ENCODE measurements at places on chromosomes 12 and 14.
A peak's percentile ranks its signal among the peaks of the same experiment; 100 is the strongest.

DNA sequence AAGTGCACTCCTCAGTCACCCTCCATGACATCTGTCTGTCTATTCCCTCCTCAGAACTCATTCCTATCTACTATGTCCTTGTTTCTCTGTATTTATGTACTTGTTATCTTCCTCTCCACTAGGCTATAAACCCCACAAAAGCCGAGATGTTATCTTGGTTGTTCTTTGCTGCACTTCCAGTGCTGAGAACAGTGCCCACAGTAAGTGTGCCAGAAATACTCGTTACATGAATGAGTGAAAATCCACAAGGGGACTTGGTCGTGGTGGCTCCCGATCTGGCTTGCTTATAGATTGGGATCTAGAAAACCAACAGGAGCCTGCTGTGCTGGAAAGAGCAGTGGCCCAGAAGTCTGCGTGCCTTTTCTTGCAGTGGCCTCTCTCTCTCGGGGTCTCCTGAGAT is 111.9 kb upstream of the PRMT8 start:
- DNase-seq, result peak; percentile 7

DNA sequence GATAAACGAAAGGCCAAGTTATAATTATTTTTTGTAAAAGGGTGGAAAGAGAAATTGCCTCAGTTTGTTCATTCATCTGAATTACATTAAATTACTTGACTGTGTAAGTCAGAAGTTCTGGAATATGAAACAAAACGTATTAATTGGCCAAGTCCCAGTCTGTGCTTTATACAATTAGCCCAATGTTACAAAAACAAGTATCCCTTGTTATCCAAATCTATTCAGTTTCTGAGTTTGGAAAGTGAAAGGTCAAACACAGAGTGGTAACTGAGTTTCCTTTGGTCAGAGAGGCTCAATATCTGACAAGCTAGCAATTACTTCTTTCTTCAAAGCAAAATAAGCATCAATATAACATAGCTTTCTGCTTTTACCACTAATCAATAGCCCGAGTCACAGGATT is 62.6 kb downstream of the SPPL3 start:
- DNase-seq, result no peak

GRCh38 chr14:71452539-71452938 is 479.7 kb upstream of the RGS6 start:
- no peak for DNase-seq

DNA sequence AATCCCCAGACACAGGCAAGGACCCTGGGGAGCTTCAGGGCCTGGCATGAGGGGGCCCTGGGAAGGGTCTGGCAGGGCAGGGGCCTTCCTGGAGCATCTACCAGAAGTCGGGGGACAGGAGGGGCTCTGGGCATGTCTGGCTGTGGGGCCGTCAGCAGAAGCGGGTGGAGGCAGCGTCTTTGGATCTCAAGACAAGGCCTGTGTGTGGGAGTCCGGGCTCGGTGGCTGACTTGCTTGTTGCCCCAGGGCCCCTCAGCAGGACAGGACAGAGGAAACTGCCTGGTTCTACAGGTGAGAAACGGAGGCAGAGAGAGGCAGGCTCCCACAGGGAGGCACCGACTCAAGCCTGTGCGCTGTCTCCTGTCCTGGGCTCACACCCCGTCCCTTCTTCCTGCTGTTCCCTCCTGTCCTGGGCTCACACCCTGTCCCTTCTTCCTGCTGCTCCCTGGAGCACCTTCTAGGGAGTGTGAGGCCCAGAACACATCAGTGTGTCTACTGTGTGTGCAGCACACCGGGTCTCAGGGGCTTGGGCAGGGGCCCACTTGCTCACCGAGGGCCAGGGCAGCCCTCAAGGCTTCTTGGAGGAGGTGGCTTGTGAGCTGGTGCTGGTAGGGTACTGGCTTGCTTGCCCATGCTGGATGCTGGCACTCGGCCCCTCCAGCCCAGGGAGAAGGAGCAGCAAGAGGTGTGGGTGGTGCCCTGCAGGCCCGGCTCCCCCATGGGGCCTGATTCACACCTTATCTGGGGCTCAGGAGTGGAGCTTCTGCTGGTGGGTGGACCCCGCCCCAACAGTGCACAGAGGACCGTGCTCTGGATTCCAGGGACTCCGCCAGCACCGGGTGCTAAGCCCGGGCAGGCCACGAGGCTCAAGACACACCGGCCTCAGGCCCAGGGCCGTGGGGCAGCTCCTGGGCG is 14.9 kb downstream of the ASPG start:
- no peak for DNase-seq

DNA sequence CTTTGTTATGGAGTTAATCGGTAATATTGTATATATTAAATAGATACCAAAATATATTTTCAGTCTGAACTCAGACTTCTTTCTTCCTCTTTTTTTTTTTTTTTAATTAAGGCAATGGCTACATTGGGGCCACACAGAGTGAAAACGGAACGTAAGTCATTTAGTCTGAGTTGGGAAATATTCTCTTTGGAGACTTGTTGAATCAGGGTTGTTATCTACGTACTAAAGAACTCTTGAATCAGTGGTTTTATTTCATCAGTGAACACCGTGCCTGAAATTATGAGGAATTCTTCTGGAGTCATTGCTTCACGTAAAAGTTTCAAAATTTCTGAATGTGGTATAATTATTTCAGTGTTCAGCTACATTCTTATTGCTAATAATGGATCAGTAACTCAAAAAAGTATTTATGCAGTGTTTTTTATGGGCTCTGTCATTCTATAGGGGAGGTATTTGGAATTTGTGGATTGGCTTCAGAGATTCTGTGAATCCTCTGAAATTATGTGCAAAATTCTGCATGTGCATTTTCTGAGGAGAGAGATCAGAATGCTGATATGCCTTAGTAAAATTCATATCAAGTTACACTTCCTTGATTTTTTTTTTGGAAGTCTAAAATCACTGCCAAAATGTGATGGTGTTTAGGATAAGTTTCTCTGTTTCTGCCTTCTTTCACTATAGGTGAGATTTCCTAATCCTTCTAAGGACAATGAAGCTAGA is 39.6 kb downstream of the BRMS1L start:
- no peak for DNase-seq

DNA sequence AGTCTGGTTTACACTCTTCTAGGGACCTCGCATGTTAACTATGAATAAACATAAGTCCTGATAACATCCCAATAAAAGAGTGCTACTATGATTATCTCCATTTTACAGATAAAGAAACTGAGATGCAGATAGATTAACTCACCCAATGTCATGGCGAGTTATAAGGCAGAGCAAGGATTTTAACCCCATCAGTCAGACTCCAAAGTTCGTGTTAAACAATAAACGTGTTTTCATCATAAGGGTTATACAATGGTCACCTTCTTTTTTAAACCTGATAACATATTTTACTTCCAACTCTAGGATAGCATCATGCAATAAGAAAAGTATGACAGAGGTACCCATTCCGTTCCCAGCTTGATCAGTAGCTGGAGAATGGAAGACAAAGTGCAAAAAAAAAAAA is 1.2 kb downstream of the AREL1 start:
- no peak for DNase-seq

Measured in right atrium auricular region (tissue), 2 donors.